ENCODE measurements at places on chromosomes 6 and 20. TPM values are rescaled to one million over a fixed set of nuclear protein-coding genes. Genes with fewer than 3 reads are reported as not detected.

The TAP2 gene
- total RNA-seq = 16.3 TPM

The METTL24 gene
- 16.9 TPM for total RNA-seq

The THBS2 gene
- total RNA-seq = 25.7 TPM

The FOXQ1 gene
- 3.2 TPM for total RNA-seq

The TNFAIP3 gene
- total RNA-seq = 36.3 TPM

The FAM162B gene
- total RNA-seq = 8.0 TPM

GRCh38 chr6:158047127-158047518, 65.5 kb downstream of the SYNJ2 start:
- DNase-seq = no peak
- H3K27me3 ChIP-seq = no peaks in the 10 kb centered on the region
- H3K27ac ChIP-seq = no peak overlapping the region
- peaks cover 24% of the 10 kb centered on the region for H3K4me1 ChIP-seq
- H3K4me3 ChIP-seq = no peak overlapping the region

GRCh38 chr20:32158351-32158750, 48.8 kb downstream of the TM9SF4 start:
- no peaks in the 10 kb centered on the region for H3K27me3 ChIP-seq
- peaks cover 73% of the 10 kb centered on the region for H3K36me3 ChIP-seq
- peaks cover 15% of the 10 kb centered on the region for H3K4me1 ChIP-seq
- no peak overlapping the region for H3K4me3 ChIP-seq
- no peak for DNase-seq
- H3K27ac ChIP-seq = no peak overlapping the region

DNA sequence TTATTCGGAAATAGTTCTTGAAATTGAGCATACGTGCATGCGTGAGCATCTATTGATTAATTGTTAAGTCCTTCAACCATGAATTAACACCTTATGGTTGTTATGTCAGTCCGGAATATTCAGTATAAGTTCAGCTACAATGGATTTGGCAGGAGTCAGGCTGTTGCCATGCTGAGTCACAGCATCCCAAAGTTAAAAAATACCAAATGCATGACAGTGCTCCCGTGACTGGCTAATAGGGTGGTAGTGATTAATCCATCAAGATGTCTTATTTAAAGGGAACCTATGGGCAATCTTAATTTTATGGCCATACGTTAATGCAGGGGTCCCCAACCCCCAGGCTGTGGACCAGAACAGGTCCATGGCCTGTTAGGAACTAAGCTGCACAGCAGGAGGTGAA, 10.5 kb downstream of the RAE1 start:
- H3K27me3 ChIP-seq = no peaks in the 10 kb centered on the region
- no peak overlapping the region for H3K27ac ChIP-seq
- H3K4me3 ChIP-seq = no peak overlapping the region
- H3K4me1 ChIP-seq = peaks cover 8% of the 10 kb centered on the region
- peak; percentile 42 for DNase-seq
- H3K36me3 ChIP-seq = peaks cover 55% of the 10 kb centered on the region

- no peak overlapping the region for H3K4me3 ChIP-seq
- H3K27me3 ChIP-seq = no peaks in the 10 kb centered on the region
- H3K27ac ChIP-seq = no peak overlapping the region
- H3K4me1 ChIP-seq = no peaks in the 10 kb centered on the region
Observed at GRCh38 chr6:89792881-89793280, 26.7 kb downstream of the MDN1 start.

GRCh38 chr6:140193269-140193668, 818.8 kb upstream of the CITED2 start:
- no peak overlapping the region for H3K4me3 ChIP-seq
- no peaks in the 10 kb centered on the region for H3K36me3 ChIP-seq
- H3K27me3 ChIP-seq = no peaks in the 10 kb centered on the region

GRCh38 chr20:5880326-5880725, 70.0 kb downstream of the TRMT6 start:
- H3K27ac ChIP-seq = no peak overlapping the region
- H3K27me3 ChIP-seq = no peaks in the 10 kb centered on the region
- no peaks in the 10 kb centered on the region for H3K4me1 ChIP-seq
- H3K36me3 ChIP-seq = no peaks in the 10 kb centered on the region
- no peak for DNase-seq
- no peak overlapping the region for H3K4me3 ChIP-seq

DNA sequence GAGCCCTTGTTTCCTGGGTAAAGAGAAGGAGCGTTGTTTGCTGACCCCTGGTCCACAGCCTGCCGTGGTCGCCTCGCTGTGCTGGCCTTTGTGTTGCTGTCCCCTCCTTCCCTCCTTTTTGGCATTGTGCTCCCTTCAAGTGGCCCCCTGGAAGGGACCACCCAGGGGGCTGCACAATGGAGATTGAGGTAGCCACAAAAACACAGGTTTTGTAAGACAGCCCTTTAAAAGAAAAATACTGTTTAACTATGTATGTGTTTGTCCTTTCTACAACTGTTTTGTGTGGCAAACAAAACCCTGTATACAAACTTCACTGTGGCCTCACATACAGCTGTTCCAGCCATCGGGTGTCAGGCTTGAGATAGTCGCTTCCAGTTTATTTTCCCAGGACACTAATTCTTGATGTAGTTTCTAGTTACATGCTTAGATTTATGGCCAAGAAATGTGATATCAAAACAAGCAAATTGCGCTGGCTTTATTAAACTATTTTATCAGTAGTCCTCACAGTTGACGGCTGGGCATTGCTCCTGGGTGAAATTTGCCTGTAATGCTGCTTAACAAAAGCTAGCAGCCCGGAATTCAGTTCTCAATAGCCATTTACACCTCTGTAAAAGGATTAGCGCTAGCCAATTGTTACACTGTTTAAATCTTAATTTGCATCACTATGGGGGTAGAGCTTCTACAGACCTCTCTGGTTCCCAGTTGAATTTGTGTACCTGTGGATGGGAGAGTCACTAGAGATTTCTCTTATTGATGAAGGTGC, 64.1 kb downstream of the KIZ start:
- H3K4me3 ChIP-seq = no peak overlapping the region
- H3K27ac ChIP-seq = no peak overlapping the region
- H3K27me3 ChIP-seq = no peaks in the 10 kb centered on the region
- H3K4me1 ChIP-seq = no peaks in the 10 kb centered on the region
